ENCODE measurements at places on chromosomes 11 and 22.

DNA sequence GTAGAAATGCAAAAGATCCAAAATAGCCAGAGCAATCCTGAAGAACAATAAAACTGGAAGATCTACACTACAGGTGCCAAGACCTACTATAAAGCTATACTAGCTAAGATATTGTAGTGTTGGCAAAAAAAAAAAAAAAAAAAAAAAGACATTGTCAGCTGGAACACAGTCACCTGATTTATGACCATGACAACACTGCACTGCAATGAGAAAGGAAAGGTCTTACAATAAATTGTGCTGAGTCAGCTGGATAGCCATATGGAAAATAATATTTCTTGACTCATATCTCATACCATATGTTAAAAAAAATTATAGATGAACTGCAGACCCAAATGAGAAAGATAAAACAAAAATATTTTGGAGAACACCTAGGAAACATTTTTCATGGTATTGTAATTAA is 3.1 kb upstream of the PANX3 start:
- DNase-seq, result no peak

DNA sequence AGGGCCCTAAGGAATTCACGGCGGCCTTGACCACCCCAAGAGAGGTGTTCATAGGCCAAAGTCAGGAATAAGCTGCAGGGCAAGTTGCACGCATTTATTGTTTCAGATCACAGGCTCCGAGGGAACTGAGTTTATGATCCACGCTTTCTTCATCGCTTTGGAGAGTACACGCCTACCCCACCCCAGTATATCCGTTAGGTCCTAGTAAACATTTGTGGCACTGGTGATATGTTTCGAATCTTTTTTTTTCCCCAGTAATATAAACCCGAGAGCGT is 805 bp downstream of the GANAB start:
- DNase-seq, result no peak

DNA sequence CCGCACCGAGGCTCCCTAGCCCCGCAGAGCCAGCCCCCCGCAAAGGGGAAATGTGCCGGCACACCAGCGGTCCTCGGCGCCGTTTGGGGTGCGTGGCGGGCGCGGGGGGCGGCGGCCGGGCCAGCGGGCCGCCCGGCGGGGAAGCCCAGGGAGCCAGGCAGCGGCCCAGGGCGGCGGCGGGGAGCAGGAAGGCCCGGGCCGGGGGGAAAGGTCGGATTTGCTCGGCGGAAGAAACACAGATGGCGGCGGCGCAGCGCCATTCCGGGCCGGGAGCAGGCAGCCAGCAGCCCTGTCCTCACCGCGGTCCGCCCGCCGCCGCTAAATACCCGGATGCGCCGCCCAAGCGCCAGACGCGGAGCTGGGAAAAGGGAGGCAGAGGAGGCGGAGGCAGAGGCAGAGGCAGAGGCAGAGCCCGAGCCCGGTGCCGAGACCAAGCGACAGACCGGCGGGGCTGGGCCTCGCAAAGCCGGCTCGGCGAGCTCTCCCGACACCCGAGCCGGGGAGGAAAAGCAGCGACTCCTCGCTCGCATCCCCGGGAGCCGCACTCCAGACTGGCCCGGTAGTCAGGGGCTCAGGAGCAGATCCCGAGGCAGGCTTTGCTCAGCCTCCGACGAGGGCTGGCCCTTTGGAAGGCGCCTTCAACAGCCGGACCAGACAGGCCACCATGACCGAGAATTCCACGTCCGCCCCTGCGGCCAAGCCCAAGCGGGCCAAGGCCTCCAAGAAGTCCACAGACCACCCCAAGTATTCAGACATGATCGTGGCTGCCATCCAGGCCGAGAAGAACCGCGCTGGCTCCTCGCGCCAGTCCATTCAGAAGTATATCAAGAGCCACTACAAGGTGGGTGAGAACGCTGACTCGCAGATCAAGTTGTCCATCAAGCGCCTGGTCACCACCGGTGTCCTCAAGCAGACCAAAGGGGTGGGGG is 2.6 kb upstream of the GCAT start:
- peak; percentile 38 for DNase-seq

DNA sequence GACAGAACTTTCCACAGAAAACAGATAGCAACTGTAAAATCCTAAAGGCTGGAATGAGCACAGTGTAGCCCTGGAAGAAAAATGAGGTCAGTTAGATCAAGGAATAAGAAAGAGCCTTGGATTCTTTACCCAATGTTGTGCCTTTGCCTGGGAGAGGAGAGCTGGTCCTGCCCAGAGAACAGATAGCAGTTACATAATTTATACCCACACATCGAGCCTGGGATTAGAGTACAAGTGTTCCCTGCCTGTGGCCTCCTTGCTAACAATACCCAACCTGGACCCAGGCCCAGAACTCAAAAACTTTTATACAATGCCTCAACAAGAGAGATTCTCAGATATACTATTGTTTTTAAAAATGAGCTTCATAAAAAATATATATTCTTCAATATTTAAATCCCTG is 1998.4 kb downstream of the LRRC4C start:
- no peak for DNase-seq

- no peak for DNase-seq
Observed at GRCh38 chr22:25494774-25495173, 69.7 kb upstream of the GRK3 start.

GRCh38 chr22:29831186-29831921 is 6.7 kb downstream of the ASCC2 start:
- DNase-seq, result no peak

DNA sequence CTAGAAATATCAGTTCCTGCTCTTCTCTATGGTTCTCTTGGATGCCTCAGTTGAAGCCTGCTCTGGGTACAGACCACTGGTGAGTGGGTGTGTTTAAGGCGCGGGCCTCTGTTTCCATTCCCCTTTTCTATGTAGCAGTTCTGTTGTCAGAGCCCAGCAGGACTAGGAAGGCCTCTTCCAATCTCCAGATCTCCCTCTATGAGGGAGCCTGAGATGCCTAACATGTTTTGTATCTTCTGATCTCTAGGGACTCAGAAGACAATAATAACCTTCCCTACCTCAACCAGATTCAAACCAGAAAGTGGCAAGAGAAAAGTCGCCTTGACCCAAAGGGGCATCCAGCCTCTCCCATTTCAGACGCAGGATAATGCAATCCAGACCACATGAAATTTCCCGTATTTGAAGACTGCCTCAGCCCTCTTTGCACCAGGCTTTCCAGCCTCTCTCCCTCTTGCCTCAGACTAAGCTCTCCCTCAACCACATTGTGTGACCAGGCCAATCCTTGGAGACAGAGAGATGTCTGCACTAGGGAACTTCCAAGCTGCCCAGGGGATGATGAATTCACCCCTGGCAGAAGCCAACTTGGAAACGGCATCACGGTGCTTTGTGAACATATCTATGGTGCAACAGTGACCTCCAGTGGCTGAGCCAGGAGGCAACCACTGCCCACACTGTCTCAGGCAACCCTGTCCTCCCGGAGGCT is 150.1 kb upstream of the UBASH3B start:
- peak; percentile 5 for DNase-seq

- no peak for DNase-seq
Observed at GRCh38 chr22:37379085-37379484, 48.2 kb downstream of the ELFN2 start.

- DNase-seq, result no peak
Observed at GRCh38 chr11:104968355-104968855, at the start of gene CASP4. CASP4 (minus strand) TSS chr11:104968574; CDS start chr11:104968525, 49 bp downstream.

DNA sequence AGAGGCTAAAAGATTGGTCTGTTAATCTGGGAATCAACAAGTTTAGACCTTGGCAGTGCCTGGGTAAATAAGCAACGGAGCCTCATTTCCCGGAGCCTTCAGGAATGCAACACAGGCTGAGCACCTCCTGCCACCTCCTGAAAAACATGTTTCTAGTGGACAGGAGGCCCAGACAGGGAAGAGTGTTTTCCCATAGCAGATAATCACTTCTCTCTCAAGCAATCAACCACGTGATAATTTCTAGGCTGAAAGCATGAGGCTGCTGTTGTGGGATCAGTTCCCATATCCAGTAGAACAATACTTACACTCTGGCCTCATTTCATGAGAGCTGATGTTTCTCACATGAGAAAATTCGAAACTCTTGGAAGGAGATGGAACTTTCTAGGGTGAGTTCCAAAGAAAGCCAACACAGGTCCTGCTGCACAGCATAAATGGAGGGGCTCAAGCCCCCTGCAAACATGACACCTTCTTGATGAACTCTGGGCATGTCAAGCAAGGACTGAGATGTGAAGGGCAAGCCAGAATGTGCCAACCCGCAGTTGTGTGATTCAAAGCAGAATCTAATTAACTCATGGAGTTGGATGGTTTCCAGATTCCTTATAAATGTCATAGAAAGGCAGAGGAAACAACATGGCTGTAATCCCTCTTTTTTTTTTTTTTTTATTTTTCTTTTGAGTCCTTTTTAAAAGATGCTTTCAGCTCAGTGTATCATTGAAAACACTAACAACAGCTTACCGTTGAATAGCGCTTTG is 228.5 kb upstream of the SESN3 start:
- DNase-seq, result no peak

- no peak for DNase-seq
Observed at GRCh38 chr11:66321606-66322005, 4.8 kb upstream of the CD248 start.

DNA sequence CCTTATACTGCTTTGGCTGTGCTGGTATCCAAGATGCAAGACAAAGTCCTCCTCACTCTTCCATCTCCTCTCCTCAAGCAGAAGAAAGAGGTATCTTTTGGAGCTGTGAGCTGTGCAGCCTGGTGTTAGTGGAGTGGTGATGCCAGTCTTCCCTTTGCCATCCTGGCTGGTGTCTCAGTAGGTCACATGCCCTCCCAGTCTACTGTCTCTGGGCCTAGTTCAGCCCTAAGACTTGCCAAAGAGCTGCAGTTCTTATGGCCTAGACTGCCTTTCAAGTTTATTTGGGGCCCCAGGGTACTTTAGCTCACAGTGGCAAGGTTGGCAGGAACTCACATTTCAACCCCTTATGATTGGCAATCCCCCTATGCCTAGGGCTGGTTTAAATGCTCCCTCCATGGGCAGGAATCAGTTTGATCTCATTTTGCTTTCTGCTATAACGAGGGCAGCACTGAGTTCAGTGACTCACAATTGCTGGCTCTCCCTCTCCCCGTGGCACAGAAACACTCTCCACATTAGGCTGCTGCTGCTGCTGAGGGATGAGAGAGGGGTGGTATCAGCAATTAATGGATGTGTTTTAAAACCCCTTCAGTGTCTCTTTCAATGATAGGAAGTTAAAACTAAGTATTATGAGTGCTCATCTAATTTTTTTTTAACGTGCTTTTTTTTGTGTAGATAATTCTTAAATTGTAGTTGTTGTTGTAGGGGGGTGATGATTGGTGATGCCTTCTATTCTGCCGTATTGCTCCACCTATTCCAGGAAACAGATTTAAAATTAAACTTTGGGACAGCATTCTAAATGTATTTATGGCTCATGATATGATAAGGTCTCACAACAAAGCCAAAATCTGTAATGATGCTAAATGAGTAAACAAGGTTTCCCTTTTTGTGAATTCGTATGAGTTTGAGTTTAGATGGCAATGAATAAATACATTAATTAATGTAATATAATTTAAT is 1295.0 kb downstream of the JRKL start:
- DNase-seq, result no peak

- DNase-seq, result no peak
Observed at GRCh38 chr22:31604137-31604705, 57.8 kb downstream of the PISD start.

DNA sequence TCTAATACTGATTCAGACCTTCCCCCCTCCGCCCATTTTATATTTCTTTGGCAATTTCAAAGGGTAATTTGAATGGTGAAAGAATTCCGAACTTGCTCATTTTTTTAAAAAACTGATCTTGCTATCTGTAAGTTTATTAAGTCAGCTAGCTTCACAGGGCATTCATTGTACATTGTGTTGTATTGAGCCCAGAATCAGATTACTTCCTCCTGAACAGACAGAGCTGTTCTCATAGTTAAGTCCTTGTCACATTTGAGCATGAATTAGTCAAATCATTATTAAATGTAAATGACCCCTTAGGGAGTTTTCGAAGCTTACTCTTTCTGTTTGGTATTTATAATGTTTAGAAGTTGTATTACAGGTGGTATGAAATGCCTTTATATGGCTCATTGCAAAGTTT is 34.4 kb downstream of the CYP2R1 start:
- DNase-seq, result no peak

GRCh38 chr11:73265853-73266645 is 6.1 kb upstream of the P2RY6 start:
- DNase-seq, result no peak

DNA sequence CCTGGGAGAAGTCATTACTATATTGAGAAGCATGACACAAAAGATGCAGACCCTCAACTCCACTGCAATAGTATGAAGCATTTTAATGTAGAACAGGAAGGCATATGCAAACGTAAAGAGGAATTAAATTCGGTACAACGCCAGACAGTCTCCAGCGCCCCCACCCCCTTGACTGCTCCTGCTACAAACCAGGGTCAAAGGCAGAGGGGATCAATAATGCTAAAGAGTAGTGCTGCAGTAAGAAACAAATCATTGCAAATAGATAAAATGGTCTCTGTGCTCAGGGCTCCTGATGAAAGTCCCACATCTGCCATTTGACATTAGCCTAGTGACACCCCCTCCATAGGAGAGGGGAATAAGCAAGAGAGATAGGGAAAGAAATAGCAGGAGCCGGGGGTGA is 164.9 kb upstream of the BLID start:
- no peak for DNase-seq

- no peak for DNase-seq
Observed at GRCh38 chr11:11072067-11072466, 214.2 kb upstream of the ZBED5 start.

- no peak for DNase-seq
Observed at GRCh38 chr11:70104419-70104818, 26.3 kb downstream of the ANO1 start.

DNA sequence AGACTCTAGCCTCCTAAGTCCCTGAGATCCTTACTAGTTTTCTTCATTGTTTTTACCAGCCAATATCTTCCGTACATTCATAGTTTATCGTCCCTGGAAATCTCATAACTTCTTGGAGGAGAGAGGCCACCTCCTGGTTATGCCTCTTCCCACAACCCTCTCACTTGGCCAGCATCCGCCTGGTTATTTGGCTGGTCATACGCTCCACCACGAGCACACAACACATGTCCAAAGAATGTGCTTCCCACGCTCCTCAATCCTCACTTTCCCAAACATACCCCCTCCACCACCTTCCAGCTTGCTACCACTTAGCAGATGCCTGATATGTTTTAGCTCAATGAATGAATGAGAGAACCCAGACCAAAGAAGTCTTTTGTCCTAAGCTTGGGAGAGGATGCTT is 83.5 kb upstream of the EIF3D start:
- DNase-seq, result no peak

DNA sequence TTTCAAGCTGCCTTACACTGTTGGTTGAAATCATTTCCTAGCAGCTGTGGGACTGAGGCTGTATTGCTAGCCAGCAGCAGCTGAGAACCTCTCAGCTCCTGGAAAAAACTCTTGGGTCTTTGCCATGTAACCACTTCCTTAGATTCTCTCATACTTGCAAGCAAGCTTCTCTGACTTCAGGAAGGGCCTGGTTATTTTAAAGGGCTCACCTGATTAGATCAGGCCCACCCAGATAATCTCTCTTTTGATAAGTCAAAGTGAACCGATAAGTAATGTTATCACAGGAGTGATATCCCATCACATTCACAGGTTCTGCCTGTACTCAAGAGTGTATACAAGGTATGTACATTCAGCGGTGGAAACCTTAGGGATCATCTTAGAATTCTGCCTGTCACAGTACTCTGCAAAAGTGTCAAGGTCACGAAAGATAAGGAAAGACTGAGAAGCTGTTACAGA is 7.4 kb upstream of the CLPB start:
- no peak for DNase-seq
